ENCODE measurements at places on chromosomes 7 and 10. TPM values are rescaled to one million over a fixed set of nuclear protein-coding genes. Genes with fewer than 3 reads are reported as not detected.
A peak's percentile ranks its signal among the peaks of the same experiment; 100 is the strongest.

The LRCH4 gene
- total RNA-seq: 86.6 TPM

The CRHR2 gene
- total RNA-seq: not detected

The UBTD1 gene
- total RNA-seq: 17.1 TPM

The CABCOCO1 gene
- total RNA-seq: not detected

The GRM8 gene
- not detected for total RNA-seq

The FZD8 gene
- total RNA-seq: not detected

The ABCB1 gene
- not detected for total RNA-seq

The MKX gene
- total RNA-seq: not detected

DNA sequence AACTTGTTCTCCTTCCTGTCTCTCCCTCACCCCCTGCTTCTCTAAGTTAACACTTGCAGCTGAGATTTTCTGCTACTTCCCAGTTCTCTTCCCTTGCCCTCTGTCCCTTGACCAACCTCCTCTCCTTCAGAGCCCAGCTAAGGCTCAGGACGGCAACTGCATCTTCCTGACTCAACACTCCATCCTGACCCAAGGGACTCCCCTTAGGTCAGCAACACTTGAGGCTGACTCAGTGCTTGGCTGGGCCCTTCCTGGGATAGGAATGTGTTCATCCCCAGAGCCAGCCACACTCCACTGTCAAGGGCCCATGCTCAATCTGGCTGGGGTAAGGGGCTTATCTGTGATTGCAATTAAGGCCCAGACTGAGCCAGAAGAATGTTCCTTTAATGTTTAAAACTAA, 3.4 kb downstream of the CALHM2 start:
- H3K4me1 ChIP-seq: peaks cover 39% of the 10 kb centered on the region
- peaks cover 10% of the 10 kb centered on the region for H3K36me3 ChIP-seq
- no peak for DNase-seq
- H3K27ac ChIP-seq: no peak overlapping the region
- H3K27me3 ChIP-seq: no peaks in the 10 kb centered on the region

- no peak overlapping the region for H3K4me3 ChIP-seq
- H3K36me3 ChIP-seq: no peaks in the 10 kb centered on the region
- DNase-seq: peak; percentile 27
- H3K4me1 ChIP-seq: no peaks in the 10 kb centered on the region
- peaks cover 8% of the 10 kb centered on the region for H3K27me3 ChIP-seq
- H3K27ac ChIP-seq: no peak overlapping the region
These were observed 11.2 kb downstream of the BMPER start for GRCh38 chr7:33916357-33917081.

- no peaks in the 10 kb centered on the region for H3K4me1 ChIP-seq
- DNase-seq: no peak
- no peak within 1 kb of the TSS for H3K27ac ChIP-seq
- H3K36me3 ChIP-seq: no peaks in the 10 kb centered on the region
These were observed at the start of gene FGL2 for GRCh38 chr7:77199013-77199966. TSS of gene FGL2 (minus strand) at chr7:77199819. CDS start at chr7:77199793, 26 bp downstream.

DNA sequence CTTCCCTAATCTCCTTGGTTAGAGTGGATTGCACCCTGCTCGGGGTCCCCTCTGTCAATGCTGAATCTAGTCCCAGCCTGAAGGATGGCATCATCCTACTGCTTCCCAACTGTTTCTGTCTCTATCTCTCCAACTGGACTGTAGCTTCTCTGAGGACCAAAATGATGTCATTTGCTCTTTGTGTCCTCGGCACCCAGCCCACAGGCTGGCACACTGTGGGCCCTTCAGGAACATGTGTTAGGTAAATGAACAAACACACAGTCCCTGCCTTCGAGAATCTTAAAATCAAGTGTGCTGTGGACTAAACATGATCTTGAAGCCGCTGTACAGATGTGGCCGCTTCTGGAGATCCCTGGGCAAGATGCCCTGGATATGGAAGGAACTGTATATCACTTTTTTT, 5.0 kb upstream of the CDH23 start:
- H3K4me1 ChIP-seq: peaks cover 37% of the 10 kb centered on the region
- H3K36me3 ChIP-seq: no peaks in the 10 kb centered on the region
- no peak for DNase-seq
- no peaks in the 10 kb centered on the region for H3K27me3 ChIP-seq
- no peak overlapping the region for H3K4me3 ChIP-seq
- peak overlapping the region; percentile 69 for H3K27ac ChIP-seq

DNA sequence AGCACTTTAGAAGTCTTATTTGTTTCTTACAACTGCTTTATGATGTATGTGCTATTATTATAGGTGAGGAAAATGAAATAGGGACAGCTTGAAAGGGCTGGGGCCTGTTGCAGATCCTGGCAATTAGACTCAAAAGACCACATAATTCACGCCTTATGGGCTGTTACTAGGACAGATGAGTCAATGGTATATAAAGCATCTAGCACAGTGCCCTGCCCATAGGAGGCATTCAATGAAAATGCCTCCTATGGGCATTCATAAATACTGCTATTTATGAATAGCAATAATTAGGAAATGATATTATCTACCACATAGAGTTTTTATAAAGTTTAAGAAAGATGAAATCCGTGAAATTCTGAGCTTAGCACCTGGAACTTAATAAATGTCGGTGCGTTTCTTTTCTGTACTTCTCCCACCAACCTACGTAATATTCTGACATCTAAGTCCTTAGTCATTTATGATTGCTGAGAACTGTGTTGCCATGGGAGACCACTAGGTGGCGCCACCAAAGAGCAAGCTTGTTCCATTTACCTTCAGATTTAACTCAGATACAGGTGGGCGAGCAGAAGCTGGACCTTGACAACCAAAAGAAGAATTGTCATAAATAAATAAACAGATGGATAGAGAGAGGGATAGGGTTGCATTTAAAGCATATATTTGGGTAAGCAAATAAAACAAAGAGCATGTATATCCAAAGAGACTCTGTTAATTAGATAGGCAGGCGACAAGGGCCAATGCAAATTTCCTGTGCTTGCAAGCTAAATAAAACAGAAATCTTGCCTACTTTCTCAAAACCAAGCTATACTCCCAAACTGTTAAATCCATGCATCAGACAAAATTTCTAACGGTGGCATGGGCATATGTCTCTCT, 699.9 kb downstream of the INHBA start:
- peaks cover 53% of the 10 kb centered on the region for H3K4me1 ChIP-seq
- peak overlapping the region; percentile 10 for H3K27ac ChIP-seq
- no peaks in the 10 kb centered on the region for H3K36me3 ChIP-seq
- H3K27me3 ChIP-seq: no peaks in the 10 kb centered on the region
- DNase-seq: peak; percentile 49
- H3K4me3 ChIP-seq: no peak overlapping the region

DNA sequence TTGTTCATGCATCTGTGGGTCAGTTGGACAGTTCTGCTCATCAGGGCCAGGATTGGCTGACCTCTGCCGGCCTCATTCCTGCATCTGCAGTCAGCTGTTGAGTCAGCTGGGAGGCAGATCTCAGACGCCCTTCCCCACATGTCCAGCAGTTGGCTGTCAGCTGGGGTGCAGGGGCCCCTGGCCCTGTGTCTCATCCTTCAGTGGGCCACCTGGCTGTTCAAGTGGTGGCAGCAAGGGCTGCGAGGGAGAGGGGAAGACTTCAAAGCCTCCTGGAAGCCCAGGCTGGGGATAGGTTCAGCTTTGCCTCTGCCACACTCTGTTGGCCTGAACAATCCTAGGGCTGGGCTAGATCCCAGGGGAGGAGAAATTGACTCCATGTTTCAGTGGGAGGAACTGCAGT, 33.2 kb downstream of the TACR2 start:
- peaks cover 29% of the 10 kb centered on the region for H3K36me3 ChIP-seq
- no peak for DNase-seq
- H3K27me3 ChIP-seq: no peaks in the 10 kb centered on the region
- no peak overlapping the region for H3K27ac ChIP-seq
- H3K4me1 ChIP-seq: peaks cover 59% of the 10 kb centered on the region

DNA sequence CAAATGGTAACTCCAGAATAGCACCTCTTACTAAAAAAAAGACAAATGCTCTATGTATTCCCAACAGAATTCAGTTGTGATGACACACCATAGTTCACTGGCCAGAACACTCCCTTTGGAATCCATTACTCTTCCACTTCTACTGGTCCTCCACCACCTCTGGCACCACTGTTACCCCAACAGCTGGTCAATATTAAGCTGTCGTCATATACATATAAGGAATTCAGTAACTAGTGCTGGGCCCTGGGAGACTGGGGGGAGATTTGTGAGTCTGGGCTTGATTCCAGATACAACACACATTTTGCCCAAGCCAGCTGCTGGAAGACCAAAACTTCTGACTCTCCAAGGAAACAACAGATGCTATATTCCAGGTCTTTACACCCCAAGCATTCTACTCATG, 26.0 kb upstream of the ITGA8 start:
- H3K36me3 ChIP-seq: no peaks in the 10 kb centered on the region
- H3K27me3 ChIP-seq: peaks cover 7% of the 10 kb centered on the region
- H3K4me1 ChIP-seq: no peaks in the 10 kb centered on the region
- no peak overlapping the region for H3K4me3 ChIP-seq
- no peak overlapping the region for H3K27ac ChIP-seq

DNA sequence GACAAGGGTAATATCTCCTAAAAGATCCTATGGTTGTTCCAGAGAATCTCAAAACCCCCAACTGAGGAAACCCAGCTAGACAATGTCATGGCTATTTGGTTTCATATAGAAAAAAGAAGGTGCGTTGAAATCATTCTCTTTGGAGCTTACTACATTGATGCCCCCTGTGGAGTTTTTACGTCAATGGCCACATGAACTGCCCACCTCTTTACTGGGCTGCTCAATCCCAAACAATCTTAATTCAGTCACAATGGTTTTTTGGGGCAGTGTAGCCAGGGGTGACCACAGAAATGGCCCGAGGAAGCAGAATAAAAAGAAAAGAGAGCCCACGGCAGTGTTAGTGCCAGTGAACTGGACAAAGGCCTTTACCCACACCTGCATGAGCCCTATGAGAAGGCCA, 7.8 kb downstream of the RBP4 start:
- no peaks in the 10 kb centered on the region for H3K4me1 ChIP-seq
- H3K27me3 ChIP-seq: no peaks in the 10 kb centered on the region
- DNase-seq: no peak
- no peaks in the 10 kb centered on the region for H3K36me3 ChIP-seq

GRCh38 chr10:129079705-129080104, 387.3 kb upstream of the MGMT start:
- no peak overlapping the region for H3K4me3 ChIP-seq
- H3K27ac ChIP-seq: no peak overlapping the region
- no peaks in the 10 kb centered on the region for H3K4me1 ChIP-seq

- DNase-seq: no peak
- H3K27ac ChIP-seq: 0 out of 2 replicates have a peak overlapping the region, but pooled peaks have one; percentile 6
- no peaks in the 10 kb centered on the region for H3K27me3 ChIP-seq
- H3K4me3 ChIP-seq: no peak overlapping the region
These were observed 49.0 kb upstream of the PODXL start for GRCh38 chr7:131605280-131605878.
